ENCODE measurements at places on chromosomes 2 and 18. TPM values are rescaled to one million over a fixed set of nuclear protein-coding genes. Genes with fewer than 3 reads are reported as not detected.

SKOR2 gene
- not detected for polyA plus RNA-seq

ZDBF2 gene
- polyA plus RNA-seq = 1.6 TPM

C2orf15 gene
- 5.2 TPM for polyA plus RNA-seq

CCDC102B gene
- 0.99 TPM for polyA plus RNA-seq

ZAP70 gene
- 2.5 TPM for polyA plus RNA-seq

TMEM182 gene
- polyA plus RNA-seq = 1.0 TPM
